GM20000 (cell line): ENCODE measurements at places on chromosomes 13 and 19.

DNA sequence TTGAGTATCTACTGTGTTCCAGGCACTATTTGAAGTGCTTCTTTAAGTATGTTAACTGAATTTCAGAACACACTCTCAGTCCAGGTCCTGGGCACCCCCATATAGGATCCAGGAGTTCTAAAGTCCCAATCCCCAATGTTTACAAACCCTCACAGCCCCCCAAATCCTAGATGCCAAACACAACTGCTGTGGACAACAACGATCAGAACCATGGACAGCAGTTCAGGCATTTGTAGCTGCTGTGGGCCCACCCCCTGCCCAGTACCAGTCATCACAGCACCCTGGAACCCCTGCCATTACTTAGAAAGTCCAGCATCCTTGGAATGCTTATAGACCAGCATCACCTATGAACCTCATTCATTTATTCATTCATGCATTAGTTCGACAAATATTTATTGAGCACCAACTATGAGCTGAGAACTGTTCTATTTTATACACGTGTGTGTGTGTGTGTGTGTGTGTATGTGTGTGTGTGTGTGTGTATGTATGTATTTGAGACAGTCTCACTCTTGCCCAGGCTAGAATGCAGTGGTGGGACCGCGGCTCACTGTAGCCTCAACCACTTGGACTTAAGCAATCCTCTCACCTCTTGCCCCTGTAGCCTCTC is 19.3 kb upstream of the SDHAF1 start:
- DNase-seq = no peak

DNA sequence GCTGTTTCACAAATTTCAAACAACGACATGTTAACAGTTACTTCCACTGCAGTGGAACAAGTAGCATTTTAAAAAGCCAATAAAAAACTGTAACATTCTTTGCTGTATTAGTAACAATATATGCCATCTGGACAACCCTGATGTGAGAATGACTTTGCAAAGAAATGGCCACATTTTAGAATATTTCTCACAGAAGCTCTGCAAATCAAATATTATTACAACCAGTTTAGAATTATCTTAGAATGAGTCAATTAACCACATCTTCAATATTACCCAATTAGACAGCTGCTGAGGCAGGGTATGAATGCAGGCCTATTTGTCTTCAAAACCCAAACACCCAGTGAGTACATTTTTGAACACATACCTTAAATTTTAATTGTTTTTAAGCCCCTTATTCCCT is 3.2 kb downstream of the ZNF699 start:
- no peak for DNase-seq

GRCh38 chr13:30192320-30193093 is 114.8 kb downstream of the KATNAL1 start:
- no peak for DNase-seq

DNA sequence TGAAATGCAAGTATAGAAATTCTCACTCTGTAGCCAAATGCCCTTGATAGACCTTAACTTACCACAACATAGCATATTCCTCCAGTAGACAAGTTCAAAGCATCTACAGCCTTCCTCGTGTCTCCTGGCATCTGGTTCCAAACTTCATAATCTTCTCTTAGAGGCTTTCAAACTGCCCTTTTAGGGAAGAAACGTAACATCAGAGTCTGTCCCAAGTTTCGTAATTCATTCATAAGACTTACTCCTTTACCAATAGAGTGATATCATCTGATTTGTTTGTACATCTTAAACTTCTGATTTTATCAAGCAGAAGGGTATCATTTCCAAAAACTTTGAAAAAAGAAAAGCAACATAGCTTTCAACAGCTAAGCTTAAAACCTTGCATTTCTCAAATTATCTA is 137.4 kb downstream of the SPRY2 start:
- no peak for DNase-seq

DNA sequence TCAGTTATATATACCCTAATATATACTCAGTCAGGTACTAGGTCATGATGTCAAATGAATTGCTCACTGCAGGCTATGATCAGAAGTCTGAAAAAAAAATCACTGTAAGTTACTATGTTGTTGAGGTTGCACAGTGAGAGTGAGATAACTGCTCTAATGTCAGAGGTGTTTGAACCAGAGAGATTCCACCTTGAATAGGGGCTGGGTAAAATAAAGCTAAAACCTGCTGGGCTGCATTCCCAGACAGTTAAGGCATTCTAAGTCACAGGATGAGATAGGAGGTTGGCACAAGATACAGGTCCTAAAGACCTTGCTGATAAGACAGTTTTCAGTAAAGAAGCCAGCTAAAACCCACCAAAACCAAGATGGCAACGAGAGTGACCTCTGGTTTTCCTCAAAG is 10.2 kb downstream of the EPSTI1 start:
- DNase-seq = no peak

- no peak for DNase-seq
These were observed 528.6 kb downstream of the SUCLA2 start for GRCh38 chr13:47472516-47472915.
